Islet precursor cell (in vitro differentiated cells): ENCODE measurements at places on chromosomes 6 and 20.

DNA sequence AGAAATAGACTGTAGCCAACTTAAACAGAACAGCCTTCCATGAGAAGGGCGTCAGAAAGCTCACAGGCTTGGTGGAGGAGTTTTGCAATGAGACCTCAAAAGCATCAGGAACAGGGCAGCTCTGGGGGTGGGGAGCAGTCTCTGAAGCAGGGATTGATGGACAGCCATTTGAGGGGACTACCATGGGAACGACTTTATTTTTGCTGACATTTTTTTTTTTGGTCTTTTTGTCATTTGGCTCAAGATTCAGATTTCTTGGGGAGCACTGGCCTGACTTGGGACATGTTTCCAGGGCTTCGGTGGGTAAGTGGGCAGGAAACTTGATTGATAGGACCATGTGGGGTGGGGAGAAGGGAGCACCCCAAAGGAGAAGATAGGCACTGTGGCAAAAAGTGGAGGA is 32.1 kb upstream of the SCP2D1 start:
- DNase-seq = no peak

- peak; percentile 56 for DNase-seq
Measured at GRCh38 chr20:49476016-49476355, 6.5 kb downstream of the KCNB1 start.

DNA sequence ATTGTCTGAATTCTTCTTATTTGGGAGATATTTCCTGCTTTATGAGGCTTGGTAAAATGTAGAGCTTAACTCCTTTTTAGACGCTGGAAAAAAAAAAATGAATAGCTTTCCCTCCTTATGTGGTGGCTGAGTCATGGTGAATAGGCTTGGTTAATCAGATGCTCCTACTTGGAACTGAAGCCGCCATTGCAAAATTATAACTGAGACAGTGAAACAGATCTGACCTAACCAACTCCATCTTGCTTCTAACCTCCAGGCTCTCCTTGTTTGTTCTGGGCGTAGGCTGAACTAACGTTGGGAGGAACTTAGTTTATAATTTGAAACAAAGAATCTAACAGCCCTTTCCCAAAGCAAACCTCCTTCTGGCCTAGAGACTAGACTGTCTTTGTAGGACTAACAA is 43.2 kb upstream of the PLCB4 start:
- no peak for DNase-seq

DNA sequence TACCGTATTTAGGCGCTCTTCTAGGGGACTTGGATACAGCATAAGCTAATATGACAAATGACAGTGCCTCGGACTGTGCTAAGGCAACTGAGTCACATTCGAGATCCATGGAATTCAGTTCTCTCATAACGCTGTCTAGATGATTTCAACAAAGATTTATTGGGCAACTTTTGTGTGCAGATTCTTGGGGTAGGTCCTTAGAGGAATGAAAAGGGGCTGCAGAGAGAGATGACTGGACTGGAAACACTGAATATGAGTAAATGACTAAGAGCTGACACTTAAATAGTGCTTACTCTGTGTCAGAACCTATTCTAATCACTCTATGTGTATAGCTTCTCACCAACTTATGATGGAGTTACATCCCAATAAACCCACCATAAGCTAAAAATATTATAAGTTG is 36.4 kb upstream of the MARCKS start:
- DNase-seq = no peak

DNA sequence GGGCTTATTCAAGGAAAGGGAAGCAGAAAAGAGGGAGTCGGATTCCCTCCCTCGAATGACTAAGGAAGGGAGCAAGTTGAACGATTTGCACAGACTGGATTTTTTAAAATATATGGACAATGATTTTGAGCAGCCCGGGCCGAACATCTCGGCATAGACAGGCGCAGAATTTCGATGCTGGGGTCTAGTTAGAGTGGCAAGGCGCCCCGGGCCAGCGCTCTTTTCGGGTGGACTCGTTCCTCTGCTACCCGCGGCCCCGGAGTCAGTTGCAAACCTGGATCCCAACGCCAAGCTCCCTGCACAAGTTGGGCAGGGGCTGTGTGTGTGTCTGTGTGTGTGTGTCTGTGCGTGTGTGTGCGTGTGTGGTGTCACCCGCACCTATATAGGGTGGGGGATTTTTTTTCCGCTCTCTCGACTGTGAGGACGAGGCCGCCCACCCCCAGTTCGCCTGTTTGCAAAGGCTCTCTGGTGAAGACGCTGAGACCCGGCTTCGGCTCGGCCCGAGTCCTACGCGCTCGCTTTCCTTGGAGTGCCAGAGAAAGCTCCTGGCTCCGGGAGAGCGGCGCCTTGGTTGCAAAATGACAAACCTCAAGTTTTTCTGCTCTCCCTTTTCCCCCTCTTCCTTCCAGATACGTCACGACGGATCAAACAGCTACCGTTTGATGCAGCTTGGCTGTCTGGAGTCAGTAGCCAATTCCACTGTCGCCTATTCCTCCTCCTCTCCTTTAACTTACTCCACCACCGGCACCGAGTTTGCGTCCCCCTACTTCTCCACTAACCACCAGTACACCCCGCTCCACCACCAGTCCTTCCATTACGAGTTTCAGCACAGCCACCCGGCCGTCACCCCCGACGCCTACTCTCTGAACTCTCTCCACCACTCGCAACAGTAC is 1.4 kb downstream of the TFAP2D start:
- peak; percentile 57 for DNase-seq

DNA sequence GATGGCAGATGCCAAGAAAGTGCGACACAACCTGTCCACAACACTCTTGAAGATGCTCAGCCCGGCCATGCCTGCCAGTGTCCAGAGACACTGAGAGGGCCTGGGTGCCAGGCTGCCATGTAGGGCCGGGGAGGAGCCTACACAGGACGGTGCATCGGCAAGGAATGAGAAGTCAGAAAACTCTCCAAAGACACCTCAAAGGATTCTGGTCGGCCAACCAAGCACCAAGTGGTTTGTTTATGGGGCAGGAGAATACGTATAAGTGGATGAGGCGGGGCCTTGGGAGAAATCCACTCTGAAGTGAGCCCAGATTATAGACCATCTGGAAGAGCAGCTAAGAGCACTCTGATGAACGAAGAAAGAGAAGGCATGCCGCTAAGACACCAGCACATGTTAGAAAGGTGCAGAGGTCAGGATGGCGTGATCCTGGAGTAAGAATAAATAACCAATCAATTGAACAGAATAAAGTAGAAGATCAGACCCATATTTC is 120.7 kb upstream of the FOXQ1 start:
- DNase-seq = no peak

DNA sequence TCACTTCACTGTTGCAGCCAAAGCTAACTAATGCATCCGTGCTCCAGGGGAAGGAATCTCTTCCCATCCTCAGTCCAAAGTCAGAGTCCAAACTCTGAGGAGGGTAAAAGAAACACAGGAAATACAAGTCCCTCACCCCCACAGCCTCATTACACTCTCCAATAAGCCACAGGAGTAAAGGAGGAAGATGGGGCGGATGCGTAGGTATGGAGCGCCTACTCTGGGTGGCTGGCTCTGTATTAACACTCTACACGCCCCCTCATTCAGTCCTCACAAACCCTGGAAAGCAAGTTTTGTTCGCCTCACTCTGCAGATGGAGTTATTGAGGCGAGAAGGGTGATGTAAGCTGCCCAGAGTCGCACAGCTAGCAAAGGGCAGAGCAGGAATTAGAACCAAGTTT is 242.9 kb downstream of the NRN1 start:
- DNase-seq = no peak

GRCh38 chr20:58224974-58225373 is 3.5 kb downstream of the ANKRD60 start:
- DNase-seq = no peak

GRCh38 chr20:37615340-37616109 is 78.3 kb upstream of the CTNNBL1 start:
- peak; percentile 68 for DNase-seq

DNA sequence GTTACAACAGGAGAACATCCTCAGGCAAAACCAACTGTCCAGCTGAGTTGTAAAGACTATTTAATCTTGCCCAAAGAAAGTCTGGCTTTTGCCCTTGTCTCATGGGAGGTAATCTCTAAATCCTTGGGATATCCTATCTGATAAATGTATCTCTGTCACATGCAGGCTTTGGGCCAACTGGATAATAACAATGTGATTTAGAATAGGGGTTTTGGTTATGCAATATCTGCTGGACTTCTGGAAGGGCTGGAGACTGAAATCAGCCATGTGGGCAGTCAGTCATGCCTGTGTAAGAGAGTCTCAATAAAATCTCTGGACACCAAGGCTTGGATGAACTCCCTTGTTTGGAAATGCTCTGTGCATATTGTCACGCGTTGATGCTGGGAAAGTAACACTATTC is 56.3 kb upstream of the PRL start:
- no peak for DNase-seq

DNA sequence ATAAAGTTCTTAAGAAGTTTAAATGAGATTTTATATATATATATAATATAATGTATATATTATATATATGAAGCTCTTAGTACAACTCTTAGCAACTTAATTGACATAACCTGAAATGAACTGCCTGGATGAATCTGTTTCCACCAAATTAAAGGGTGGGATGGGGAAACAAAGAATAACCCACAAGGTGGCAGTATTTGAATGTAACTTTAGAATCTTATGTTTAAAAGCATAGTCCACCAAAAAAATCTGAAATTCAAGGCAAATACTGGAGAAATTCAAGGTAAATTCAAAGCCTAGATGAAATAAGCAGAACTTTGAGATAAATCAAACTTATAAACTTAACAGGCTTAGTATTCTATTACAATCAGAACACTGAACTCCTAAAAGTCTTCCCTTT is 4.4 kb upstream of the IBTK start:
- DNase-seq = no peak

GRCh38 chr6:124738482-124738881 is 223.8 kb upstream of the RNF217 start:
- DNase-seq = no peak

DNA sequence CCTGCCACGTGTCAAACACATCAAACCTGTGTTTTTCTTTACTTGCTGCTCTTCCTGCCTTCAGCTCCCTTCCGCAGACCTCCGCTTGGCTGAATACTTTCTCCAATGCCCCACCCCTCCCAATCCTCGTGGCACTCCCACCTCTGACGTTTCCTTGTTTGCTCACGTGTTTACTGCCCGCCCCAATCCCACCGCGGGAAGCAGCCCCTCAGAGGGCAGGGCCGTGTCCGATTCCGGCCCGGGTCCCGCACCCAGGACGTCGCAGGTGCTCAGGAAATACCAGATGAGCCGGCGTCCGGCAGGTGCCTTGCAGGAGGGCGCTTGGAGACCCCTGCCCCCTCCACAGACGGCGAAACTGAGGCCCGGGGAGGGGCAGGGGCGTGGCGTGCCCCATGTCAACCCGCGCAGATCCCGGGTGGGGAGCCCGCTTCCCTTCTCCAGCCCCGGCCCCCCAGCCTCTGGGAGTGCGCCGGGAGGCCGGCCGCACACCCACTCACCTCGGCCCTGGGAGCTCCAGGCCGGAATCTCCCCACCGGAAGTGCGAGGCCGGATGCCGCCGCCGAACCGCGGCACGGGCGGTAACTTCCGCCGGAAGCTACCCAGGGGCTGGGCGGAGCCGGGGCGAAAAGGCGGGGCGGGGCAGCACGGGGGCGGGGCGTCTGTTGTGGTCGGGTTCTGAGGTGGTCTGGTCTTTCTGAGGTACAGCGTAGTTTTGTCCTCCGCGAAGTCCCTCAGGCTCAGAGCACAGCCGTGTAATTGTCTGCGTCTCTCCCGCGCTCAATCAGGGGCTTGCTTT is 42.3 kb downstream of the ELMO2 start:
- DNase-seq = peak; percentile 97

DNA sequence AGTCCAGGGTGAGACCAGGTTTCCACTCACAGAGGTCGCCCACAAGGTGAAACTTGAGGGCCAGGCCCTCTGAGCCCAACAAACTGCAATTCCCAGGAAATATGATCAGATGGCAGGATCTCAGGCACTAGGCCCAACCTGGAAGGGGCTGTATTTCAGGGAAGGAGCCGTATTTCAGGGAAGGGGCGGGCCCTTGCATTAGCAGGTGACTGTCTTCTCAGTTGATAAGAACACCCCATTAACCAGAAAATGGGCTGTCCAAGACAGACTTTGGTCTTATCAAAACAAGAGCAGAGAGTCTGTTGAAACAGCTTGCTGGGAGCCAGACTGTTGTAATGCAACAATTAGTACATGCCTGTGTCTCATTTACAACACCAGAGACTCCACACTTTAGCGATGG is 10.9 kb upstream of the BNIP5 start:
- DNase-seq = no peak

- DNase-seq = no peak
Measured at GRCh38 chr6:43024436-43024835, 3.0 kb downstream of the RRP36 start.
